ENCODE measurements at places on chromosomes 3 and 15.
A peak's percentile ranks its signal among the peaks of the same experiment; 100 is the strongest.

- DNase-seq: no peak
These were observed 22.0 kb downstream of the TMEM158 start for GRCh38 chr3:45204136-45204535.

DNA sequence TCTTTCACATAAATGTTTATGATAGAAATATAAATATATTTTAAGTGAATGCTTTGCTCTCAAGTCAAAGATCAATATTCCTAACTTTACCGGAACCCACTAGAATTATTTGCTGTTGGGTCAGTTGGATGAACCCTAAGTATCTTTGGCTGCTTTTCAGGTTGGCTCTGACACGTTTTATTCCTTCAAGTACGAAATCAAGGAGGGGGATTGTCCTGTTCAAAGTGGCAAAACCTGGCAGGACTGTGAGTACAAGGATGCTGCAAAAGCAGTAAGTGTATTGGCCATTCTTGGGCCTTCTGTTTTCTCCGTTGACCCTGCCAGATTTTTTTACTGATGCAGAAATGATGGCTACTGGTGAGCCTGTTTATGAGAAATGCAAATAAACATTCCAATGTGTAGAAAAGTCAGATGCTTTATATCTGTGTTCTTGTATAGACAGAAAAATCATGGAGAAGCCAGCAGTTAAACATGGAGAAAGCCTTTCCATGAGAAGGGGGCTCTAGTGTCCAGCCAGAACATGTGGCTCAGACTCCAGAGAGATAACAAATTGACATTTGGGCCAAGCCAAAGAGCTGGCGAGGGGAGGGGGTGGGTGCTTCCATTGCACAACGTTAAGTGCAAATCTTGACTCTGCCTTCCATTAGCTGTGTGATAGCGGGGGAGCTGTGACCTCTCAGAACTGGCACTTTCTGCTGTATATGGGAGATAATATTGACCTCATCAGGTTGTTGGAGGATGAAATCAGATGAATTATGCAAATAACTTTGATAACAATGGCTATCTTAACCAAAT lies 3.0 kb downstream of the KNG1 start:
- DNase-seq: no peak

DNA sequence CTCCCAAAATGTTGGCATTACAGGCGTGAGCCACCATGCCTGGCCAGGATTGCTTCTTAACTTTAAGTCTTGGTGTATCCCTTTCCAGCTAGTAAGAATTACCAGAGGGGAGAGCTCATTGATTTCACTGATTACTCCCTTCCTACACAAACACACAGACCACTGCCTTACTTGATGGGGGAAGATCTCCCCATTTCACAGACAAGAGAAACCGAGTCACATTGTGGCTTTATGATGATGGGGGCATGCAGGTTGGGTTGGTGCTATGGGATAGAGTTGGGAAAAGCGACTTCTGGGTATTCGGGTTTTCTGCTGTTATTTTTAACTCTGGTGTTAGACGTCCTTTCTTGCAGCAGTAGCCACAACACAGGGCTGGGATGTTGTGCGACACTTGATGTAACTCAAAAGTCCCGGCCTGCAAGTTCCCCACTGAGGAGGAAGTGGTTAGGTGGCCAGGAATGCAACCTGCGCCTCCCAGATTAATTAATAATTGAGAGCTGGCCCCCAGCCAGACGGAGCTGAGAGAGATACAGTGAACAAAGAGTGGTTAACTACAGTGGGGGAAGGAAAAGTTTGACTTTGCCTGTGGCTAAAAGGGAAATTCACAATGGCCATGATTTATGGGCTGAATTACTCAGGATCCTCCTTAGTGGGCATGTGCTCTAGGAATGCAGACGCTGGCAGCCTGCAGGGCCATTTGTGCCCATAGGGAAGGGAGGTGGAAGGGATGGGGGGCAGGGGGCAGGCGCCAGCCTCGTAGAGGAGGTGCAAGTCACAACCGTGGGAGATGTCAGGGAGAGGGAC lies 63.6 kb downstream of the SMAD6 start:
- DNase-seq: no peak

GRCh38 chr3:46300461-46300789 lies 53.5 kb upstream of the CCR2 start:
- DNase-seq: no peak

- DNase-seq: no peak
These were observed 185.7 kb downstream of the FHIT start for GRCh38 chr3:61065451-61066011.

GRCh38 chr3:196666001-196666867 lies 26.7 kb downstream of the NRROS start:
- DNase-seq: no peak

- no peak for DNase-seq
These were observed 513 bp downstream of the SS18L2 start for GRCh38 chr3:42590989-42591756.

DNA sequence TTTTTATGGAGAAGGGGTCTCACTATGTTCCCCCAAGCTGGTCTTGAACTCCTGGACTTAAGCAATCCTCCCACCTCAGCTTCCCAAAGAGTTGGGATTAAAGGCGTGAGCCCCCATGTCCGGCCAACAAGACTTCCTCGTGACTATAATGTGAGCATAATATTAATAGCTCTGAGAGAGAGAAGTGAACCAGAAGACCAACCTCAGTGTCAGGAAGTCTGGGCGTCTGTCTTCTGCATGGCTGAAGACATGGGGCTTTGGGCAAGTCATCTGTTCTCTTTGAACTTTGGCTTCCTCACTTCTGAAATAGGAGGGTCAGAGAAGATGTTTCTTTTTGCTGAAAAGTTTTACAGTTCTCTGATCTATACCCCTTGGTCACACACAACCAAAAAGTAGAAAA lies 92.1 kb downstream of the SLC49A4 start:
- DNase-seq: no peak

DNA sequence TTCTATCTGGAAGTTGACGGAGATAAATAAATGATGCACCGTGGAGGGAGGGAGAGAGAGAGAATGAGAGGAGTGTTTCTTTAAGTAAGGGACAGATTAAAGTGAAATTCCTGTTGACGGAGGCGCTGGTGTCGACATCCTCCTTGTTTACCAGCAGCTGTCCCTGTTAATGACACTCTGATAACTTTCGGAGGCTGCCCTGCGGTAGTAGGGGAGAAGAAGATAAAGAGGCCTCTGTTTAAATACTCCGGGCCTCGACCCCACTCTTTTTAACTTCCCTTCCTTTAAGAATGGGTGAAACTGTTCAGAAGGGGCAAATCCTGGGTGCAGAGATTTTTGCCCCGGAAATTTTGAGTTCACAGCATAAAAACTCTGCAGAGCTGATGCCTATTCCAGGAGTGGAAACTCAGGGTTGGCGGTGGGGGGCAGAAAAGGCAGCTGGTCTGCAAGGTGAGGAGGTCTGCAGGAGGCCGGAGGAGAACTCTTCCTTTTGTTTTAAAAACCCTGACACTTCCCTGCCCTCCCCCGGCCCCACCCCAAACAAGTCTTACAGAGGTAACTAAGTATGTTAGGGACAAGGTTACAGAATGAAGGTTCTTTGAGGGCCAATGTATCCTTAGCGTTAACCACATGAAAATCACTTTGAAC lies 276.6 kb upstream of the NR2F2 start:
- DNase-seq: no peak

DNA sequence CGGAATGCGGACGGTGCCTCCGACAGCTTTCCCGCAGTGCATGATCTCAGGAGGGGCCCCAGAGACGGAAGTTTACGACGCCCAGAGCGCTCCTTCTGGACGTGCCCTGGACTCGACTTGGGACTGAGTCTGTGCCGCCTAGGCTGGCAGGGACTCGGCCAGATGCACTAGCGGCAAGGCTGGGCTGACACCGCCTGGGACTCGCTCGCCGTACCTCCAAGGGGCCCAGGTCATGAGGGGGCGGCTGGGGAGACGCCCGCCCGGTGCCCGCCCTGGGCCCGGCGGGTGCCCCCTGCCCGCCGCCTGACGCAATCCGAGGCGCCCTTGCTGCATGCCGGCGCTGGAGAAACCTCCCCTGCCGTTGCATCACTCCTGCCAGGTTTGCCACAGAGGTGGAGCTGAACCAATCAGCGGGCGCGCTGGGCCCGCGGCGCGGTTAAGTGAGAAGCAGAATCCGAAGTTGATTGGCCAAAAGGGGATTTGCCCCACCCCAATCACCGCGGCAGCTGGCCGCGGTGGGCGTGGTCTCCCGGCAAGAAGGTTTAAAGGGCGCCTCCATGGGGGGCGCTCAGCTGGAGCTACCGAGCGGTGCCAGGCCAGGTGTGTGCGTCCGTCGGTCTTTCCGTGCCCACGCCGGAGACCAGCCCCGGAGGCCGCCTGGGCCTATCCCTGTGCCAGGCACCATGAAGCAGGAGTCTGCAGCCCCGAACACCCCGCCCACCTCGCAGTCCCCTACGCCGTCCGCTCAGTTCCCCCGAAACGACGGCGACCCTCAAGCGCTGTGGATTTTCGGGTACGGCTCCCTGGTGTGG lies at the start of gene CHAC1:
Gene CHAC1, plus strand, starts transcription at position 571 of the 812 bp plus-strand sequence. Its CDS starts 113 bp downstream, at position 684.
- DNase-seq: peak; percentile 94

GRCh38 chr15:25883463-25884259 lies 20.5 kb upstream of the ATP10A start:
- no peak for DNase-seq

GRCh38 chr3:66662894-66663293 lies 162.1 kb upstream of the LRIG1 start:
- no peak for DNase-seq

GRCh38 chr3:9976721-9977709 lies 9.6 kb downstream of the EMC3 start:
- peak; percentile 9 for DNase-seq

DNA sequence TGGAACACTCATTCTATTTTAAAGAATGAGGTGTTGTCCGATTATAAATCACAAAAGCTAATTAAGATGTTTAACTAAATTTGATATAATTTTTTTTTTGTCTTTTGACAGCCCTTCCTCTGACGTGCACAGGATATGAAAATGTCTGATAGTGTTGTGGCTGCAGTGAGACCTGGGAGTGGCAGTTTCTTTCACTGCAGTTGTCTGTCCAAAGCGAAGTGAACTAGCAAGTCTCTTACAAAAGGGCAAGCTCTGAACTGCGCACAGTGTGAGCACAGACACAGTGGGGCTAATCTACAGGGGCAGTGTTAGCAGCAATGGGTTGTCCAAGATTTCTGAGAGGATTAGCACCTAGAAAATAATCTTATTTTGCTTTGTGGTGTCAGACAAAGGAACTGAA lies 29.1 kb upstream of the MYRIP start:
- DNase-seq: no peak

DNA sequence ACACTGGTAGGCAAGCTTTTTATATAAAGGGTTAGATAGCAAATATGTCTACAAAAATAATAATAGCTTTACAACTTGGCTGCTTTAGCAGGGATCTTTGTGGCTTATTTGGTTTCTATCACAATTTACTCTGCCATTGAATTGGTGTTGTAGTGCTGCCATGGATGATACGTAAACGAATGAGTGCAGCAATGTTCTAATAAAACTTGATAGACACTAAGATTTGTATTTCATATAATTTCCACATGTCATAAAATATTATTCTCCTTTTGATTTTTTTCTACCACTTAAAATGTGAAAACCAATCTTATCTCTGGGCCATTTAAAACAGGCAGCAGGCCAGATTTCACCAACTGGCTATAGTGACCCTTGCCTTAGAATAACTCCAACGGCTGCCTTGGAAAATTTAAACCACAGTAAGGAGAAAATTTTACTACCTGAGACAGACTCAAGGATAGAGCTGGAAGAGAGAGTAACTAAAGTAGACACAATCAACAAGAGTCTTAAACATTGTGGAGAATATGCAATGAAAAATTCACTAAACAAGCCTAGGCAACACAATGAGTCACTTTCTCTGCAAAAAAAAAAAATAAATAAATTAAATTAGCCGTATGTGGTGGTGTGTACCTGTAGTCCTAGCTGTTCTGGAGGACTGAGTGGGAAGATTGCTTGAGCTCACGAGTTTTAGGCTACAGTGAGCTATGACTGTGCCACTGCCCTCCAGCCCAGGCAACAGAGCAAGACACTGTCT lies 8.1 kb downstream of the NPHP3 start:
- no peak for DNase-seq

DNA sequence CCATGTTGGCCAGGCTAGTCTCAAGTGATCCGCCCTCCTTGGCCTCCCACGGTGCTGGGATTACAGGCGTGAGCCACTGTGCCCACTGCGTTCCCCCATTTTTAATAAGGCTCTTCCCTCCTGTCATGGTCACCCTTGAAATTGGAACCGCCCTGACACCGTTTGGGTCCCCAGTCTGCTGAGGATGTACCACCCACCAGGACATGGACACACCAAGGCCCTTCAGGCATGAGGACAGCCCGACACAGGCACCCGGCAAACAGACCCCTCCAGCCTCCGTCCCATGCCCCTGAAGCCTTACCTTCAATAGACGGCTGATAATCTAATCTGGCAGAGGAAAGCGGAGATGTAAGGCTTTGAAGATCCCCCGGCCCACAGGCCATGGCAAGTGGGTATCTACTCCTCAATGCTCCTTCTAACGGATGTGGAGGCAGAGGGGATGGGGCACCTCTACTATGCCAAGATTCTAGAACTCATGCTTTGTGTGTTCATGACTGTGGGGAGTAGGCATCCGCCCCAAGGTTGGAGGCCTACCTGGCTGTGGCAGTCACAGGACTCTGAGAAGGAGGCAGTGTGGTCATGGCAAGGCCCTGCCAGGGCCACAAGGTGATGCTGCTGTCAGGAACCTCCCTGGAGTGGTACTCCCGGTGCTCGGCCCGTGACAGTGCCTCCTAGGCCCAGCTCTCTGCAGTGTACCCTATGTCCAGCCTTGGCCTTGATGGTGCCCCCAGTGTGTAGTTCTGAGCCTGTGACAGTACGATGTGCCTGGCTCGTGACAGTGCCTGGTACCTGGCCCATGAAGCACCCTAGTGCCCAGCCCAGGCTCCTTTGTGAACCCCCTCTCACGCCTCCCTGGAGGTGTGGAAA lies 18.6 kb upstream of the PRSS50 start:
- DNase-seq: no peak

DNA sequence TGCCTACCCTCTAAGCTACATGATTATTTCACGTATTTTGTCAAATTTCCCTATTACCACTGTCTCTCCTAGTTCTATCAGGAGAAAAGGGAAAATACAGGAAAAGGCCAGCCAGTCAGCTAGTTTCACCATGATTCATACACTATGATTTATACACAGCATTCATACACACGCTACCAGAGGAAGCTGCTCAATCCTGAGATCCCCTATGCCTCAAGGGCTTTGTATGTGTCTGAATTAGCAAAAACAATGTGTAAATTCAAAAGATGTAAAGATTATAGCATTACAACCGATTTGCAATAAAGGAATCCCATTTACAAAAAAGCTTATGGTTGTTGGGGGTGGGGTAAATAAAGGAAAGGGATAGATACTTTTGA lies 3.1 kb upstream of the ACKR4 start:
- no peak for DNase-seq

GRCh38 chr3:175386630-175387029 lies 527.5 kb downstream of the NAALADL2 start:
- DNase-seq: no peak

DNA sequence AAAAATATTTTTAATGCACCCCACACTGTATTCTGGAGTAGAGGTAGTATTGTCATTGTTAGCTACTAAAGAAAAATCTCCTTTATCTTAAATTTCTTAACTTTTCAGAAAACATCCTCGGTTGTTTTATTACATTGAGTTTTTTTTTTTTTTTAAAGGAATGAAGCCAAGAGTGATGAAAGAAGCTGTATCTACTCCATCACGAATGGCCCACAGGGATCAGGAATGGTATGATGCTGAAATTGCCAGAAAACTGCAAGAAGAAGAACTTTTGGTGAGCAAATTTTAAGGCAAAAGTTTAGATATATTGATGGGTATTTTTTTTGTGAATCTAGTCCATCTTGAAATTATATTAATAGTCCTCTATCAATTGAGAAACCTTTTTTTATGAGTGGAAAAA lies 49.7 kb upstream of the UTS2B start:
- DNase-seq: no peak

GRCh38 chr3:59313365-59313764 lies 263.5 kb upstream of the CFAP20DC start:
- DNase-seq: no peak

Data from stimulated activated CD8-positive, alpha-beta memory T cell treated with anti-CD3 and anti-CD28 coated beads, Interleukin-15, amount 100 ng/mL, for 48 hours (primary cell).